ENCODE measurements at places on chromosomes 2 and 18.

DNA sequence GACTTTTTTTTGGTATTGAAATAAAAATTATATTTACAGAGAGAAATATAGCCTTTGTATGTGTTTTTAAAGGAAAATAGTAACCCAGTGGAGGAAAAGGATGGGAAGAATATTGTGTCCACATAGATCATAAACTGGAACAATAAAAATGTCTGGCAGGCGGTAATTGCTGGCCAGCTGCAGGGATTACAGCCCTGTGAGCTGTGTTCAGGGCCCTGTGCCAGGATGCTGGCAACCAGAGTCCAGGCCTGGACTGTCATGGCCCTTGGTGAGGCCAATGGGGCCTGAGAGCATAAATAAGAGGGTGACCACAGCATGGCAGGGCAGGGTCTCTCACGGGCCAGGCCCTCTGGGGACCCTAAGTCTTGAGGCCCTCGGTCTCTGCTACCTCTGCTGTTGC is 171.2 kb downstream of the ACOXL start:
- no peak for DNase-seq

- DNase-seq = peak; percentile 13
Observed at GRCh38 chr2:18792226-18792629, 202.9 kb upstream of the NT5C1B start.

DNA sequence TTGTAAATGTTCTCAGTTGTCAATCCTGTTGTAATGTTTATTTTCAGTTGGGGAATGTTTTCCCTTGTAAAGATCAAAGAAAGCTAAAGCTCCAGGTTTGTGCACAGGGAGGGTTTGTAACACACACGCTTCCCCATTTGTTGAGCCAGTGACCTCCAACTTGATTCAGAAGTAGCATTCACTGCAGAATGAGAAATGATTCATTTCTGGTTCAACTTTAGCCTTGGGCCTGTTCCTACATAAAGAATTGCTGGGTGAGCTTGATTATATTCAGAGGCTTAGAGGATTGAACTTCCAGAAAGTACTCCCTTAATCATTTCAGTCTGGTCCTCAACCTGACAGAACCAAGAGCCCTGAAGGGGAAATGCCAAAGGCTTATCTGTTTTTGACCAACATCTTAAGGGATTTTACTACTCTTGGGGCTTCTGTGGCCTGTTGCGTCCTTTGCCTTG is 70.6 kb upstream of the CAVIN2 start:
- no peak for DNase-seq

- no peak for DNase-seq
Observed at GRCh38 chr2:203819434-203820133, 48.0 kb upstream of the CTLA4 start.

- no peak for DNase-seq
Observed at GRCh38 chr2:192828947-192829346, 634.2 kb upstream of the TMEFF2 start.

DNA sequence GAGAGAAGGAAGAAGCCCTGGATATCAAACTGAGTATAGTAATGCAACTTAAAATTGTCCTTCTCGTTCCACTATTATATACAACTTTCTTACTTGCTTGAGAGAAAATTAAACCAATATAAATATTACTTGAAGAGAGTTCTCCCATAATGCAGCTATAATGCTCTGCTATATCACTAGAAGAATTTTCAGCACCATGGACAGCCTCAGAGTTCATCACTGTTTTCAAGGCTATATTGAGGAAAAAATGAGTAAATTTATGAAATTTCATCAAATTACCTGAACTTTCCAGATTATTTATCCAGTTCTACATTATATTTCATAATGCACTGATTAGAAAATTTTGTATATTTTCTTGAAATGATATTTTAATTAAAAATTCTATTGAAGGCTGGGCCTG is 1053.5 kb upstream of the FAM98A start:
- DNase-seq = peak; percentile 12

DNA sequence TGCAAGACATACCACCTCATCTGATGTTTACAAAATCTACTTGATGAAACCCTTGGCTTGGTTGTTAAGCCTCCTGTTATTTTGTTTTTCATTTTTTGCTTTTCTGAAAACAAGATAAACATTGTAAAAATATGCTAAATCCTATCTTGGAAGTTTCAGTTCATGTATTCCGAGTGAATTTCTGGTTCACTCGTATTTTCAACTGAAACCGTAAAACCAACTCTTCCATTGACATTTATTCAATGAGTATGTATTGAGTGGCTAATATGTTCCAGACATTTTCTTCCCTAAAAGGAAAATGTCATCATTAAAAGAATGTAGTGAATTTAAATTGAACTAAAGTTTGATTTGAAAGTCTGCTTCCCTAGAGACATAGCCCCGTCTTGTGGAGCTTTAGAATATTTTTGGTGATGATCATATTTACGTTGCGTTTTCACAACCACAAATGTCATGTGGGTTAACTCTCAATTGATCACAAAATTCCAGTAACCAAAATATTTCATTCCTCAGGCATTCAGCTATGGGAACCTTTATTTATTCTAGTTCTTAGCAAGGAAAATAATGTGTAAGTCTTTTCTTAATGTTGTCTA is 204.2 kb downstream of the MBD2 start:
- no peak for DNase-seq

DNA sequence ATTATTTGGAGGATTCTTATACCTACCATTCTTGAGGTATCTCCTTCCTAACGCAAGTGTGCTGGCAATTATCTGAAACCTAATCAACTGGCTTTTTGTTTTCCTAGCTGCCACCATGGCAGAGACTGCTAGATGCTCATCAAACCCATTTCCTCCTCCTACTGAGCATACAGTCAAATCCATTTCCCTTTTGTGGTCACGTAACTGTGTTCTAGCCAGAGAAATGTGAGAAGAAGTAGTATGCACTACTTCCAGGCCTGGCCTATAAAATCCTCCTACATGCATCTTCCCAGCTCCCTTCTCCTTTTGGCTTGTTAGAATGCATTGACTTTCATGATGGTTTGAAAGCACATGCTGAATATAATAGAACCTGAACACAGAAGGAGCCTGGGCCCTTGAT is 494.1 kb upstream of the MEIS1 start:
- no peak for DNase-seq

DNA sequence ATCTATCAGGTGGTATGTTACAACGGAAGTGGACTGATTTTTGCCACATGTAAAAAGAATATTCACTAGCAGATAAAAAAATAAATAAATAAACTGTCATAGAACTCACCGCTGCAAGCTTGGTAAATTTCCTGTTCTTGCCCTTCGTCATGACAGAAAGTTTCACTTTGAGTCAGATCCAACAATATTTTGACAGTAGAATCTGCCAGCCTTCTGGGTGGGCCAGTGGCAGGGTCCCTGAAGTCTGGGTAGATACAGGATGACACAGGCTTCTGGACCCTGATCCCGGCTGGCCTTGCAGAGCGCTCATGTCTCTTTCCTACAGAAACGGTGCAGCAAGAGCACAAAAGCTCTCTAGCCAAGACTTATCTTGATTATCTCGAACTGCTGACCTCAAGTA is 97.8 kb upstream of the PMAIP1 start:
- no peak for DNase-seq

- DNase-seq = no peak
Observed at GRCh38 chr2:112722816-112723546, 2.2 kb downstream of the NT5DC4 start.

- DNase-seq = peak; percentile 27
Observed at GRCh38 chr2:100802066-100802465, 17.9 kb upstream of the NPAS2 start.

GRCh38 chr18:21051620-21052019 is 60.0 kb downstream of the ROCK1 start:
- no peak for DNase-seq

DNA sequence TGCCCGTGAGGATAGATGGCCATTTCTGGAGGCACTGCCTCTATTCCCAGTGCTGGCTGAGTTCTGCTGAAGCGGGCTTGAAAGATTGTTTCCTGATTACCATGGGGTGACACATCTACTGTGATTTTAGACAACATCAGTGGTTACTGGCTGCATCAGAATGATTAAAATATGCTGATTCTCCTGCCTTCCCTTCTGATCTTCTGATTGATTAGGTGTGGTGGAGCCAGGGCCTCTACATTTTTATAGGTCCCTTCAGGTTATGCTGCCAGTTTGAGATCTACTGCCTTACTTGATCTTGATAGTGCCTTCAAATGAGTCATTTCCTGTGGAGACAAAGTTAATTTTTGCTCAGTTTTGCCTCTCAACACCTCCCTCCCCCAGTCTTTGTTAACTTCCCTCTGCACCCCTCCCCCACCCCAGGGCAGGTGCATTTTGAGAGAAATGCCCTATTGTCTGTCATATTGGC is 31.6 kb upstream of the SNORC start:
- DNase-seq = no peak

DNA sequence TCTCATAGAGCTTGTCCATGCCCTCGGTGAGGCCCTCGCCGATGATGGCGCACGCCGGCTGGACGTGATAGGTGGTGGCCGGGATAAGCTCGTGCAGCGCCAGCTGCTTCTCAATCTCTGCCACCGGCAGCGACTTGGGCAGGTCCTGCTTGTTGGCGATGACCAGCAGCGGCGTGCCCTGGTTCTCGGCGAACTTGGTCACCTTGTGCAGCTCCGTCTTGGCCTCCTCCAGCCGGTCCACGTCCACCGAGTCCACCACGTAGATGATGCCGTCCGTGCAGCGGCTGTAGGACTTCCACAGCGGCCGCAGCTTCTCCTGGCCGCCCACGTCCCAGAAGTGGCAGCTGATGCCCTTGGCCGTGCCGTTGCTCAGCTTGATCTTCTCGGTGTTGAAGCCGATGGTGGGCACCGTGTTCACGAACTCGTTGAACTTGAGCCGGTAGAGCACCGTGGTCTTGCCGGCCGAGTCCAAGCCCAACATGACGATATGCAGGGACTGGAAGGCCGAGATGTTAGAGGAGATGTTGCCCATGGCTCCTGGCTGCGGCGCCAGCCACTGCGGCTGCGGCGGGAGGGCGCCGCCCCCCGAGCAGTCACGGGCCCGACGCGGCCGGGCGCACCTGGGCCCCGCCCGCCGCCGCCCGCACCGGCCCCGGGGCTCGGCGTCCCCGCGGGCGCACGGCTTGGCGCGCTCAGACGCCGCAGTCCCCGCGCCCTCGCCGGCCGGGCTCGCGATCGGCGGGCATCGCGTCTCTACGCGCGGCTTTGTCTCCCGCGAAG is 636 bp downstream of the ARL4C start:
- no peak for DNase-seq

GRCh38 chr2:27150639-27151230 is 1.9 kb downstream of the TCF23 start:
- DNase-seq = no peak

GRCh38 chr2:8494151-8494550 is 187.7 kb upstream of the ID2 start:
- DNase-seq = no peak

- DNase-seq = no peak
Observed at GRCh38 chr2:69384618-69385081, 2.4 kb downstream of the GFPT1 start.

Data from astrocyte of the cerebellum (primary cell).